ENCODE measurements at places on chromosomes 3 and 15.

- DNase-seq: no peak
These were observed 36.3 kb downstream of the DUT start for GRCh38 chr15:48367483-48367882.

DNA sequence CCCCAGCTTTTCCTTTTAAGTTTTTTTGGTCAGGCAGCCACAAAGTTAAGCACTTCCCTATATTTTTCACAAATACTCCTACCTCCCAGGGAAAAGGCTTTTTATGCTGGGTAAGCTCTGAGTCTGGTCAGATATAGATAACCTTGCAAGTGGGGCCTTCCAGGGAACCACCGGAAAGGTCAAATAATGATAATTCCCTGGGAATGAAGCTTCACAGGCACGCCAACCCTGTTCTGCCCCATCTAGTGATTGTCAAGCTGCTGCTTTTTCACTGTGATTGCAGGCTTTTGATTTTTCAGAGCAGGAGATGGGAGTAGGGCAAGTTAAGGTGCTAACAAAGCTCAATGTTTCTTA, 121.0 kb downstream of the ZNF609 start:
- DNase-seq: no peak

DNA sequence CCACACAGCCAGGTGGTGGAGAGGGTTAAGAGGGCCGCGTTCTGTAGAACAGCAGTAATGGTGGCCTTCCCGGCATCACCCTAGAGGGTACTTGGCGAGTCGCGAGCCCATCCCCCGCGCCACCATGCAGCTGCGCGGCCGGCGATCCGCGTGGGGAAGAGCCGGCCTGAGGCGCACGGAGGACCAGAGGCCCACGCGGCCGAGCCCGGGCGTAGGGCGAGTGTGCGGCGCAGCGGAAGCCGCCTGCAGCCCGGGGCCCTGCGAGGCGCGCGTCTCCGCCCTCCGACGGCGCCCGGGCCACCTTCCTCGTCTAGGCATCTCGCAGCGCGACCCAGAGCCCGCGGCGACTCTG, 423 bp downstream of the TKT start:
- DNase-seq: no peak

DNA sequence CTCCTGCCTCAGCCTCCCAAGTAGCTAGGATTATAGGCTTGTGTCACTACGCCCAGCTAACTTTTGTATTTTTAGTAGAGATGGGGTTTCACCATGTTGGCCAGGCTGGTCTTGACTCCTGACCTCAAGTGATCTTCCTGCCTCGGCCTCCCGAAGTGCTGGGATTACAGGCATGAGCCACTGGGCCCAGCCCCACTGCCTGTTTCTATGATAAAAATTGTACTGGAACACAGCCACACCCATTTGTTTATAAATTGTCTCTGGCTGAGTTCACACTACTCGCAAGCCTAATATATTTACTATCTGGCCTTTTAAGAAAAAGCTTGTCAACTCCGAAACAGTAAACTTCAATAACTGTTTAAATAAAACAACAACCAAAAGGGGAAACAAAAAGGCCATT, 309.4 kb upstream of the WNT5A start:
- no peak for DNase-seq

GRCh38 chr3:193842029-193842798, 249.2 kb downstream of the OPA1 start:
- DNase-seq: no peak

- DNase-seq: no peak
These were observed 6.1 kb downstream of the SEMA3G start for GRCh38 chr3:52438579-52439425.

DNA sequence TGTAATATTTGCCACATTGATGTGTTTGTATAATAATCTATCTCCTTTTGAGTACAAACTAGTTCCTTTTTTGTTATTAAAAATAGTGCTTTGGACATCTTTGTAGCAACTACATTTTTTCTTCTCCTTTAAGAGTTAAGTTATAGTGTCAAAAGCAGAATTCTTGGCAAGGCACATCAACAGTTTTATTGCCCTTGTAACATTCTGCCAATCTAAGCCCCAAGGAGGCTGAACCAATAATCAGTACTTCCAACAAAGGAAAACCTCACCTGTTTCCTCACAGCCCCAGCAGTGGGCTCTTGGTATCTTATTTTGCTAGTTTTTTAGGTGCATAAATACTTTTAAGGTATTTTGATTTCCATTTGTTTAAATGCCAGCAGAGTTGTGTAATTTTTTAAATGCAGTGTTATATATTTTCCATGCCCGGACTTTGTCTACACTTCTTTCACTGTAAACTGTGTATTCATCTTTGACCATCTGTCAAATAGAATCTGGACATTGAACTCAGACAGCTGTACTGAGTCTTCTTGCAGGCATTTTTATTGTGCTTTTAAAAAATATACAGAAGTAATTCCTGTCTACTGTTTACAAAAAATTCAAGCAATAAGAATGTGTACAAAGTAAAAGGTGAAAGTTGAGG, 101.0 kb downstream of the MYLK start:
- no peak for DNase-seq

- no peak for DNase-seq
These were observed 9.3 kb downstream of the COLQ start for GRCh38 chr3:15512166-15512565.
